ENCODE measurements at places on chromosomes 3 and 15. TPM values are rescaled to one million over a fixed set of nuclear protein-coding genes. Genes with fewer than 3 reads are reported as not detected.

- no peak for DNase-seq
Observed at GRCh38 chr3:123060054-123060453, 6.8 kb upstream of the PDIA5 start.

- no peak for DNase-seq
Observed at GRCh38 chr15:51736751-51737521, 519 bp downstream of the LYSMD2 start.

DNA sequence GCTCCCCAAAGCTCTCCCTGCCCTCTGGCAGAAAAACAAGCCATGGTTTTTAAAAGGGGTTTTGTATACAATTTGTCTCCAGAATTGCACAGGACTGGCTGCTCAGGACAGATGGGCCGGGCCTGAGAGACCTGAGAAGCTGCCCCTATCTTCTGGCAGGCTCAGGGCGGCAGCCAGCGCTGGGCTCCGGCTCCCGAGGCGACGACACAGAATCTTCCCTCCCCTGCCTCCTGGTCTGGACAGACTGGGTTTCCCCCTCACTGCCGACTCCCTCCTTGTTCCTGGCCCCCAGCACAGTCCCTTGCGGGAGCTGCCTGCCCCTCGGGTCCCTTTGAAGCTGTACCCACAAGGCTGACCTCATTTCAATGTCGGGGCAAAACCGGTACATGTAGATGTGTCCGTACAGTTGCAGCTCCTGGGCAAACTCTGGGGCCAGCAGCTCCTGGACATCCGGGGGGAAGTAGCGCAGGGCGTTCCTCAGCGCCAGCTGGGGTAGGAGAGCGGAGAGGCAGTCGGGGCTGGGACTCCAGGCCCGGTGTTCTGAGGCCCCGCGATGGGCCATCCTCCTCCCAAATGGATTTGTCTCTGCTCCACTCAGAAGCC is 7.2 kb downstream of the UROC1 start:
- DNase-seq: no peak

GRCh38 chr3:179133575-179133974 is 14.6 kb upstream of the PIK3CA start:
- no peak for DNase-seq

GRCh38 chr15:49987198-49987785 is 131.7 kb downstream of the ATP8B4 start:
- no peak for DNase-seq

DNA sequence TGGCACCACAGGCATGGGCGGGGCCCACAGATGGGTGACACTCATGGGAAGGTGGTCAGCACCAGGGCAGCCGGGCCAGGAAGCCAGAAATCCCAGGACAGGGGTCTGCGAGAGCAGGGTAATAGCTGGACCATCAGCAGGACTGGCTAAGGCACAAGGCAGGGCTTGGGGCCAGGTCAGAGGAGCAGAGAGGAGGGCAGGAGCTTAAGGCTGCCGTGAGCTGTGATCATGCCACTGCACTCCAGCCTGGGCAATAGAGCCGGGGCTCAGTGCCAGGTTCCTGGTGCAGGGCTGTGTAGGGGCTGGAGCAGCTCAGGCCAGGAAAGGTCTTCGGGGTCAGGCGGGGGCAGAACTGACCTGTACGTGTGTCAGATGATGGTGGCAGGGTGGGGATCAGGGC is 64.2 kb upstream of the LINGO1 start:
- no peak for DNase-seq

GRCh38 chr15:68578175-68578979 is 416 bp upstream of the CORO2B start:
- no peak for DNase-seq

DNA sequence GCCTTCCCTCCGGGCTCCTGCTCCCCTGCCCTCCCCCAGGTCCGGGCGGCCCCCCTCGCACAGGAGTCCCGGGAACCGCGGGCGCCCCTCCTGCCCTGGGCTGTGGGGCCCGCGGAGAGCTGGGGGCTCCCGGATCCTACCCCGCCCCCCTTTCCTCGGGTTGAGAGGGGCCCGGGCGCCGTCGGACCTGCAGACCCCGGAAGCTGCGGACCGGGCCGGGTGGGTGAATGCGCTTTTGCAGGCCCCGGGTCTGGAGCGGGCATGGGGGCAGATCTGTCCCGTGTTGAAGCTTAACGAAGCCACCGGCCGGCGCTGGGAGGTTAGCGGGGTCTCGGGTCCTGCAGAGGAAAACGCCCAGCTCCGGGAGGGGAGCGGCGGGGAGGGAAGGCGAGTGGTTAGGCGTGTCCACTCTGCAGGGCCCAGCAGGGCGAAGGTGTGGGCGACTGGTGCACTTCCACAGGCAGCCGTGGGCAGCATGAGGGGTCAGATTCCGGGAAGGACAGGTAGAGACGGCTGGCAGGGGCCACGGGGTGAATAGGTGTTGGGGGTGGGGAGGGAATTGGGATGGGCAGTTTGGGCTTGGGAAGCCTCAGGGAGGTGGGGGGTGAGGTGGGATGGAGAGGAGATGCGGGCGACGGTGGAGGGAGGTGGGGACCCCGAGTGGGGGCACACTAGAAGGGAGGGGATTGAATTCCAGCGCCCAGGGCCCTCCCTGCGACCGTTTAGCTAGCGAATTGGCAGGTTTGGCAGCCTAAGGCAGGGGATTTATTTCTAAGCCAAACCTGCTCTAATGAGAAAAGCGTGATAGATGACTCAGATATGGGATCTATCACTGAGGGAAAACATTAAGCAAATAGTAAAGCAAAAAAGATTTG is 635 bp downstream of the CD276 start:
- DNase-seq: no peak

DNA sequence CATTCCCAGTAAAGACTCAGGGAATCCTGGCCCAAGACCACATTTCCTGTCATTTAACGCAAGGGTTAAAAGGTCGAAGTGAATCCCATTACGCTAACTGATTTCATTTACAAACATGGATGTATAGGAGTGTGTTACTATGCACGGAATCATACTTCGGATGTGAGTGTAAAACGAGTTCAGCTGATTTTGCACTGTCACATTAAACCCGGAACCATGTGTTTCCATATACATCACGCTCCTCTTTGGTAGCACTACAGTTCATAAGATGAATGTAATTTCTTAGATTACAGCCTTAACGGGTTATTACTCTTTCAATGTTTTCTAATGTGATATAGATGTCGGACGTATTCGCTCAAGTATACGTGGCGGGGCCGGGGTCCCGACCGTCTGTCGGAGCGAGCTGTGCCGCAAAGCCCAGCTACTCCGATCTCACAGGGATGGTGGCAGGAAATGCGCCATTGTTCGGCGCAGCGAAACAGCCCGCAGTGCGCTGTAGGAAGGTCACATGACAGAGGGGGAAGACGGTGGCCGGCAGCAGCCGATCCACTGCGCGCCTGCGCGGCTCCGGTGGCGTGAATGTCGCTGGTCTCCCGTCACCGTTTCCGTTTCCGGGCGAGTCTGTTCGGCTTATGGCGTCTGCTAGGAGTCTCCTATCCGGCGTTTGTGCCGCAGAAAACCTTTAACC is 97.3 kb downstream of the NPAP1 start:
- DNase-seq: no peak

- no peak for DNase-seq
Observed at GRCh38 chr15:68313501-68314410, 36.2 kb downstream of the FEM1B start.

- DNase-seq: no peak
Observed at GRCh38 chr3:47617086-47618010, 38.7 kb upstream of the CSPG5 start.

DNA sequence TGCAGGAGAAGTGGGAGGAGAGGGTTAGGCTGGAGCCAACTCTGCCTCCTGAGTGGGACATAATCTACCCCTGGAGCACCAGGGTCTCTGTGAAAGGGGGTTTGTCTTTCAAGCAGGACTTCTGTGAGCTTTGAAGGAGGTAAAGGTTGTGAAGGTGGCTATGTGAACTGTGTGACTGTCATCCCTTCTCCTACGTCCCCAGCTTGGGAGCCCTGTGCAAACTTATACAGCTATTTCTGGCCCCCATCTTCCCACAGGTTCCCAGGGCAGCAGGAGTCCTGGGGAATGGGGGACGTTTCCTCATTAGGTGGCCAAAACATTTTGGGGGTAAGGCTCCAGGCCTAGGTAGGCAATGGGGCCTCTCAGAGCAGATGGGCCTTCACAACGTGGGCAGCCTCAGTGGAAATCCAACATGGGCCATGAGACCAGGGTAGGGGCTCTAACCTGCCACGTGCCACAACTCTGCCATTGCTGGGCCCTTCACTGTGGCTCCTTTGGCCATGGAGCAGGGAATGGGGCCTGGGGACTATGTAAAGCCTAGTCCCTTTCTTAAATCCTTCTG is 3.5 kb downstream of the VIPR1 start:
- DNase-seq: no peak

- no peak for DNase-seq
Observed at GRCh38 chr3:27220166-27220565, 149.0 kb downstream of the NEK10 start.

DNA sequence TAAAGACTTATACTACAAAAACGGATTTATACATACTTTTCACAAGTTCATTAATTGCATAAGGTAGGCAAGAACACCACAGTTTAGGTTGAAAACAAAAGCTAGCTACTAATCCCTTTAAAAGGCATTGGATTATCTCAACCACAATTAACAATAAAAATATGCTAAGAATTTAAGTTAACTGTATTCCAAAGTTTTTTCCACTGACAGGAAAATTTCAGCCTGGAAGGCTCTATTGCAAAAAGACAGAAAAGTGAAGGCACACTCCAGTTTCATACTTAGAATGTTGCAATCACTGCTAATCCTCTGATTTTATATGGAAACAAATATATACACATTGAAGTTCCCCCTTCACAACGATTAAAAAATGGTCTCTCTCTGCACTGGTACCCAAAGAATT is 71.5 kb downstream of the TJP1 start:
- DNase-seq: no peak

GRCh38 chr3:182388506-182388905 is 404.8 kb upstream of the ATP11B start:
- DNase-seq: no peak

GRCh38 chr3:22994781-22995180 is 208.3 kb upstream of the UBE2E2 start:
- DNase-seq: no peak

- DNase-seq: no peak
Observed at GRCh38 chr15:61116825-61117224, 112.3 kb downstream of the RORA start.

DNA sequence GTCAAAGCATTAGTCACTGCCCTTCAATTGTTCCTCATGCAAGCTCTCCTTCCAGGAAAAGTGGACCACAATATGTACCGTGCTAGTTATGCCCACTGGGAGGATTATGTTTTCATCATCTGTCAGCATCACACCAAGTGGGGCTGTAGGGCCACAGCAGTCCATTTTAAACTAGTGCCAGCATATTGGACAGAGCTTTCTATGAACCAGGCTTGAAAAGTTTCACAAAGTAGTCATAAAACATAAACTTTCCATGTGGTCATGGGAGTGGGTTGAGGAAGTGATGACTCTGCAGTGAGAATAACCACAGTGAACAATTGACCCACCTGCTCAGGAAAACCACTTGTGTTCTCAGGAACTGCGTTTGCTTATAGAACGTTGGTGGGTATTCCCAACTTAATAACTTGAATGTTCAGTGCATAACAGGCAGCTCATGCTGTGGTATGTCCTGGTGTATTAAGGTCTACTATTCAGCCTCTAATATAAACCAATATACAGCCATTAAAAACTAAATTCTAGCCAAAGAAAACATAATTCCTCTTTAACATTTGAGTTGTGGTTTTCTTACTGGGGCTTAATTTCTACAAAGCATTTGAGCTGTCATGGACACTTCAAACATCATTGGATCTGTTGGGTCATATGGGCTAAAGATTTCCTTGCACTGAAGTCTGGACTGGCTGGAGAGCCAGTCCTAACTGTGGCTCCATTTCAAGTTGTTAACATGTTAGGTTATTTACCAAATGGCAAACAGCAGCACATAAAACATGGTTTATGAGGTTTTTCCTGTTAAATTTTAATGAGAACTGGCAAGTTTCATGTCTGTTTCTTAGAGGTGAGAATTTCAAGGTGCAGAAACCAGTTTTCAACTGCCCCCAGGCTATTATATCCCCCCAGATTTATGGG is 274.1 kb downstream of the OTOL1 start:
- DNase-seq: no peak

DNA sequence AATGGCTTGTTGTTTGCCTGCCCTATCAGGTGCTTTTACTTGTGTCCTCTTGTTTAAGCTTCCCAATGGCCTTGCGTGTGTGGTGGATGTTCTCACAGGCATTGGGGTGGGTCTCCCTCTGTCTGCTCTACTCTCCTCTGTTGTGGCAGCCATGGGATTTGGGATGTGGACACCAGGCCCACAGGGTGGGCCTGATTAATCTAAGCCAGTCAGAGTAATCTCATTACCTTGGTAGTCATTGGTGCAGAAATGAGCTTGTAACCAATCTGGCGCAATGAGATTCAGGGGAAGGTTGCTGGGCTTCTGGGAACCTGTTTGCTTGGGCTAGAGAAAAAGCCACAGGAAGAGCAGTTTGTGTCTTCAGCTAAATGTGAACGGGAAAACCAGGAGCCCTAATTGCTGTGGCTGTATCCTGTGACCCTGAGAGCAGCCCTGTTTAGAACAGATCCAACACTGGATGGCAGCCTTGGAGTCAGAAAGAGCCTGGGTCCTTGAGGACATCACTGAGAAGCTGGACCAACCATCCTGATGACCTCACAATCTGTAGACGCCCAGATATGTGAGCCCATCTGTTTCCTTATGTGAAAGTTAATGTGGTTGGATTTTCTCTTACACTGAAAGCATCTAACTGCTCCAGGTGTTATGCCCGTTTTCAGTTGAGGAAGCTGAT is 157.3 kb upstream of the UBE2E1 start:
- no peak for DNase-seq

DNA sequence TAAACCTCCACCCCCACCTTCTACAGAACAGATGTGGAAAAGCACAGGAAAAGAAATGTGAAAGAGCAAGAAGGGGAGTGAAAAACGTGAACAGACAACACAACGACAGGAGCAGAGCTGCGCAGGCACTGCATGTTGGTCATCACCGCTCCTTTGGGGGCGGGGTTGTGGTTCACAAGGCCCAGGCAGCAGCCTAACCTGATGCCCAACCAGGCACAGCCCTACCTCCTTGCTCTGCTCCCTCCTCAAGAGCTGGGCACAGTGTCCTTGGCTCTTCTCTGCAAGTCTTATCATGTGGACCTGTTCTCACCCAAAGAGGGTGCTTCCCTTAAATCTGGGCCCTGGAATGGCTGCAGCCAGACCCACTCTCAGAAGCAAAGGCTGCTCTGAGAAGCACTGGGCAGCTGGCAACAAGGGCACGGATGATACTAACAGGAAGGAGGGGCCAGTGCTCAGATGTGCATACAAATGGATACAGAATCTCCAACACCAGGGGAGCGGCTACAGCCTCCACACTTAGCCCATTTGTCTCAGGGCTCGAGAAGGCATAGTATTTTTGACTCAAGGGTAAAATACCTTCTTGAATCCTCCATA is 64.6 kb downstream of the DHX30 start:
- DNase-seq: no peak

PAQR9 gene
- total RNA-seq: not detected

MESP1 gene
- not detected for total RNA-seq

EPHA3 gene
- 0.38 TPM for total RNA-seq

PLA2G4D gene
- 0.19 TPM for total RNA-seq

CRTAP gene
- total RNA-seq: 67.1 TPM

BCL2A1 gene
- 0.45 TPM for total RNA-seq

GOLGA8M gene
- not detected for total RNA-seq

IGSF11 gene
- total RNA-seq: 0.09 TPM

Data from esophagus squamous epithelium (tissue), 5 donors.